ENCODE measurements at places on chromosomes 3 and 15.

DNA sequence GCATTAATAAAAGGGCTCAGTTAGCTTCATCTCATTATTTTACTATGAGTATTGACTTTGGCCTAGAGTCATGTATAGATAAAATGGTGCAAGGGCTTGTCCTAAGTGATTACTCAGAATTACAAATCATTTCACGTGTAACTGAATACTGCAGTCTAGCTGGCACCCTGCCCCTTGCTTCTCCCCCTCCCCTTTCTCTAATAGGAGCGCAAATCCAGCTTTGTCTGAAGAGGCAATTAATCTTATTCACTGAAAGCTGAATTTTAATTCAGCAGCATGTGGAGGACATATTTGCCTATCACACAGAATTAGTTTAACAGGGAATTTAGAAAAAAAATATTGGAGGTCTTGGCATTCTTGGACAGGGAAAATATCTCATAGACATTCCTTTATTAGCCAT, 412.1 kb upstream of the DPH6 start:
- DNase-seq, result no peak

DNA sequence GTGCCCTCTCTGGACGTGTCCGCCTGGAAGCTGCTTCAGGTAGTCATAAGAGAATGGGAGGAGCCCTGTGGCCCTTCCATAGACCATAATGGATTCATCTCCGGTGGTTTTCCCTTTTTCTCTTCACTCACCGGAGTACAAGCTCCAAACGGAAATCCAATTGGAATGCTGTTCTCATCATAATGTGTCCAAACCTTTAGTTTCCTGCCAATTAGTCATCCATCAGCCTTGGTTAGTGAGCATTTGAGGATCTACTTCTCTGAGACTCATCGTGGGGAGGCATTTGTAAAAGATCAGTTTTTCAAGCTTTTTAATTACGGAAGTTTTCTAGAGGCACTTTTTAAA, 34.9 kb downstream of the ABHD2 start:
- no peak for DNase-seq

GRCh38 chr3:50238549-50239026, 2.6 kb downstream of the GNAI2 start:
- DNase-seq, result no peak

DNA sequence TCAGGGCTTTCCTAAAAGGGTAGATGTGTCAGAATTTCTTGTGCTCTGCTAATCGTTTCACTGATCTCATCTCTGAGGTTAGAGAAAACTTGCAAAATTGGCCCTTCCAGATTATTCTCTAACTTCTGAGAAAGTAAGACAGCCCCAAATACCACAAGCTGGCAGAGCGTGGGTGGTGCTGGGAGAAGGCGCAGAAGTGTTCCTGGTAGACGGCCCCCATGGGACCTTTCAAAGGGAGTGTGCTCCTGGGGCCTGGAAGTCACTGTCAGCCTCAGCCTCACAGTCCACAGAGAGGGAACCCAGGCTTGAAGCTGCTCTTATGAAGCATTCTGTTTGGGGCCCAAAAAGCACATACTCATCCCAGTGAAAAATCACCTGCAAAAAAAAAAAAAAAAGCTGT, 86.5 kb upstream of the PFN2 start:
- no peak for DNase-seq

- no peak for DNase-seq
Measured at GRCh38 chr3:172407872-172408271, 40.4 kb downstream of the GHSR start.

DNA sequence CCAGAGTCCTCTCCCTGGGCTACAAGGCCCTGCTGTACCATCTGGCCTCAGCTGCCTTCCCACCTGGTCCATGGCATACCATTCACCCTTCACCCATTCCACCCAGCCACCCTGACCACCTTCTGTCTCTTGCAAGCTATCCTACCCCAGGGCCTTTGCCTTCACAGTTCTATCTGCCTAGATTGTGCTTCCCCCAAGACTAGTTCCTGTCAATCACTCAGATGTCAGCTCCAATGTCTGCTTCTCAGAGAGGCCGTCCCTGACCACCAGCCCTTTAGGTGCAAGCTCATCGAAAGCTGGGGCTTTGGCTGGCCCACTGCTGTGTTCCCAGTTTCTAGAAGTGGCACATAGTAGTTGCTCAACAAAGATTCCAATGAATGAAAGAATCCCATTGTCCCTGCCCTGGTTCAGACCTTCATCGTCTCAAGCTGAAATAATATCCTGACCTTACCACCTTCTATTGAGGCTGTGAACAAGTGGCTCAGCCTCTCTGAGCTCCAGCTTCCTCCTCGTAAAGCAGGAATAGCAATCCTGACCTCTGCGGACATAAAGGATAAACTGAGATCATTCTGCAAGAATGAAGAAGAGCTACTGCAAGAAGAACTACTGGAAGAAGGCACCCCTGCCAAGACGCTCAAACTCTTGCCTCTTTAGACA, 15.8 kb downstream of the EFCAB12 start:
- no peak for DNase-seq
